H9 (cell line): ENCODE measurements at places on chromosomes 11 and 22. TPM values are rescaled to one million over a fixed set of nuclear protein-coding genes. Genes with fewer than 3 reads are reported as not detected.

- no peak for DNase-seq
Observed at GRCh38 chr11:127926721-127927120, 660.6 kb downstream of the ETS1 start.

The GAL3ST3 gene
- total RNA-seq: 17.2 and 19.8 TPM in 2 replicates

GRCh38 chr22:30732426-30732825 is 37.8 kb downstream of the OSBP2 start:
- DNase-seq: peak; percentile 34

The GLYAT gene
- total RNA-seq: not detected in 2 replicates

DNA sequence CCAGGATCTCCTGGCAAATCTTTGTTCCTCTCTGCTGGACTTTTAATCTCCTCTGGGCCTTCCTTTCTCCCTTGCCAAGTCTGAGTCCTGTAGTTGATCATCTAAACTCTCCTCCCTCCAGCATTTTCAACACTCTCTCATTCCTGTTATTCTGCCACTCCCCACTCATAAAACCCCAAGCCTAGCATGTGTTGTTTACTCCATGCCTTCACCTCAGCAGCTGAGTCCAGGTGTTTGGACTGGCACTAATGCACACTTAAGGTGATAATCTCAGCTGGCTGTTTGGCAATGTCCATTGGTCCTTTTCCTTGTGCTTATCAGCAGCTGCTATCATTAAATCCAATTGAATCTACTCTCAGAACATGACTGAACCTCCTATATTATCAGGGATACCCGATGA is 876.8 kb upstream of the TENM4 start:
- no peak for DNase-seq

The B4GALNT4 gene
- 101 and 105 TPM in 2 replicates for total RNA-seq

The TNKS1BP1 gene
- 130 and 140 TPM in 2 replicates for total RNA-seq

DNA sequence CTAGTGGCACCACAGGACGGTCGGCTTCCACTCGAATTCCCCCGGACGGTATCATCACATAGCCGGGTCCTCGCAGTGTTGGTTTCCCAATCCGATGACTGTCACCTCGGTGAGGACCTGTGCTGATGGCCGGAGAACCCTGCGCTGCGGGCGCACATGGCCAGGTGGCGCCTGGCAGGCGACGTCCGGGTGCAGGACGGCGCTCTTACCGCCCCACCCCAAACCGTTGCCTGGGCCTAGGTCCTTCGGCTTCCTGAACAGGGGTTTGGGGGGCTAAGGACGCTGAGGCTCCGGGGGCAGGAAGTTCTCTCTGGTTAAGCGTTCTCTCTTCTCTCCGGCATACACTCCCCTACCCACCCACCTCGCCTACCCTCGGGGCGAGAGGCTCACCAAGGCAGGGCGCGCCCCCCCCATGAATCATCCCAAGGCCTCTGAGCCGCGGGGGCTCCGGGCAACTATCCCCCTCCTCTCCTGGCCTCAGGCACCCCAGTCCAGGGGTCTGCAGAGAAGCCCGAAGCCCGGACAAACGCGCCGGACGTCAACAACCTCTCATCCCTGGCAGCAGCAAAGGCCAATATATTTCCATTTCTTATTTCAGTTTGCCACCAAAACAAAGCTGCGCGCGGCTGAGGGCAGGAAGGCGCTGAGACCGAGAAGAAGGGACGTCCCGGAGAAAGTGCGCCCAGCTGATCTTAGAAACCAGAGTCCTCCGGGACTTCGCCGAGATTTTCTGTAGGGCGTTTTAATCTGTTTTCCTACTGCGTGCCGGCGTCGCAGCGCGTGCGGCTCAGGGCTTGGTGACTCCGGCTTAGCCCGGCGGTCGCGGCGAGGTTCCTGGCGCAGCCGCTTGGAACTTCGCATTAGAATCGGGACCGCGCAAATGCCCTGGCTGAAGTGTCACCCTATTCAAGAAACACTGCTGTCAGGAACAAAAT is 5.6 kb downstream of the ALX4 start:
- peak; percentile 60 for DNase-seq

The H19 gene
- total RNA-seq: 10.7 TPM in 2 replicates

DNA sequence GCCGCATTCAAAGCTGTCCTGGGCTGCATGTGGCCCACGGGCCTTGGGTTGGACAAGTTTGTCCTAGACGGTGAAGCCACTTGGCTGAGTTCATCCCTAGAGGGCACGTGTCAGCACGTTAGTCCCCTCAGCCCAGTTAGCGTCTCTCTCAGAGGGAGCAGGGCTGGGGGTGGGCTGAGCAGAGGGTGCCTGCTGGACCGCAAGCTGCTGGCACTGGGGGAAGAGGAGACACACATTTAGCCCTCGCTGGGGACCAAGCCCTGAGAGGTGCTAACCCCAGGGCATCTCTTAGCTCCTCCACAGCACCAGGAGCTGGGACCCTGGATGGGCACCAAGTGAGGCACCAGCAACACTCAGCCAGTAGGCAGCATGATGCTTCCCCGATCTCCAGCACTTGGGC is 107.0 kb downstream of the SHANK2 start:
- DNase-seq: no peak

DNA sequence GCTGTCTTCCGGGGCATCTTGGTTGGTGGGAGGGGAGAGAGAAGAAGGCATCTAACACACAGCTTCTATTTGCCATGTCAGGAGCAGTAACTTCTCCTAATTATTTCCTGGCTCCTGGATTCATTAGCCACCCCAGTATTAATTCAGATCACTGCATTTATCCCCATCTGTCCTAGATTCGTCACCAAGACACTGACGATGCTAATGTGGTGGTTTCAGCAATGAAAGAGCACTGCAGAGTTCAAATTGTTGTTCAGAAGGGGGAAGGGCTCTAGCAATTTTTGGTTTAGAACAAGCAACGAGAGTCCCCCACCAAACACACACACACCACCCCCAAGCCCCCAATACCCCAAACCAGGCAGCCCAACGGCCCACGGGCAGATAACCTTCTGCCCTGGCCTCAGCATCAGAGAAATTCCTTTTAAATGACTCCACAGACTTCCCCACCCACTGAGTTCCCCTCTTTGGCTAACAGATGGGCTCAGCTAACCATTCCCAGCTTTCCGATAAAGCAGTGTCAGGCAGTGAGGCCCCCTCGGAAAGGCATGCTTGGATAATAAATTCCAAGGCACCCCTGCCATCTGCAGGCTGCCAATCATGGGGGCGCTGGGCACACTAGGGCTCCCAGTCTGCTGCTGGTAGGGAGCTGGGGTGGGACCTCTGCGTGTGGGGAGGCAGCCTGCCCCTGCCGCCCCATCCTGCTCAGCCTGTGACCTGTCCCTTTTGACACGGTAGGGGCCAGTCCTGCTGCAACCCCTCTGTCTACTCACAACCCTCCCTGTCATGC is 453.5 kb downstream of the MIAT start:
- DNase-seq: peak; percentile 32
